ENCODE measurements at places on chromosomes 3 and 15. TPM values are rescaled to one million over a fixed set of nuclear protein-coding genes. Genes with fewer than 3 reads are reported as not detected.

DNA sequence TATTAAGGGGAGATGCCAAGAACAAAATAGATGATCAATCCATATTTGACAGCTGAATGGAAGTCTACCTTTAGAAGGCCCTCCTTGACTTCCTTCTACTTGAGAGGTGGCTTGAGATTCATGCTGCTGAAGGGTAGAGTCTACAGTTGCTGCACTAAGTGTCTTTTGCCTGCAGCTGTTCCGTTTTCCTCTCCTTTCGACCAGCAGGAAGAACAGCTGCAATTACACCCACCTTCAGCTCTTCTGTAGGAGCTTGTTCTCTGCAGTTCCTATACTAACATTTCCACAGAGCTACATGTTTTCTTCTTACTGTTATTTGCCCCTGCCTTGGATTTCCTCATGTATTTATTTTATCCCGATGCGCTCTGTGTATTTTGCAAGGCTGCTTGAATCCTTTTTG, 79.1 kb downstream of the ARRDC4 start:
- DNase-seq, result no peak

DNA sequence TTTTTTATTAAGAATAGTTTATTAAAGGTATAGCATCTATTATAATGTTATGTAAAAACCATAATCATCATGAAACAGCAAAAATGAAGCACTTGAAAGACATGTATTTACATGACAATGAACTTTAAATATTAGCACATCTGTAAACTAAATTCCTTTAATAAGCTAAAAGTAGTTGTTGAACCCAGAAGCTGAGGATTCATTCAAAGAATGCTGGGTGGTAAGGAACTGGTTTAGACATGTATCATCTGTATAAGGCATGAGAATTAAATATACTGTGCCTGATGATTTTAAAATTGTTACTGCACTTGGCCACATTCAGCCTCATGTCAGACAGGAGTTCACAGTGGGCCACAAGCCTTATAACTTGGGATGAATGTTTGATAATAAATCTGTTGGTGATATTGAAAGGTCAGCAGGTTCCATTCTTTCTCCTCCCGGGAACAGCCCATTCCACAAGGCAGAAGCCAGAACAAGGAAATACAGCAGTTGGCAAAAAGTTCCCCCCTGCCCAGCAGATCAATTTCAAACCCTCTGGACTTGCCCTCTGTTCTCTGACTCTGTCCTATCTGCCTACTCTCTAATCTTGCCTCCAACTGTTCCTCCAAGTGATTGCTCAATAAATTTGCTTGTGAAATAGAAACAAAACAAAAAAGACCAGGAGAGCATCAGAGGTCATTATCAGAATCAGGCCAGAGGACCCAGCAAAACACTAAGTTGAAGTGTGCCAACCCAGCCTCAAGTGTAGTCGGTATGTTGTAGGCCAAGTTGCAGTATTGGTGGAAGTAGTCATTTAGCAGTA, 49.8 kb upstream of the TEX264 start:
- no peak for DNase-seq

DNA sequence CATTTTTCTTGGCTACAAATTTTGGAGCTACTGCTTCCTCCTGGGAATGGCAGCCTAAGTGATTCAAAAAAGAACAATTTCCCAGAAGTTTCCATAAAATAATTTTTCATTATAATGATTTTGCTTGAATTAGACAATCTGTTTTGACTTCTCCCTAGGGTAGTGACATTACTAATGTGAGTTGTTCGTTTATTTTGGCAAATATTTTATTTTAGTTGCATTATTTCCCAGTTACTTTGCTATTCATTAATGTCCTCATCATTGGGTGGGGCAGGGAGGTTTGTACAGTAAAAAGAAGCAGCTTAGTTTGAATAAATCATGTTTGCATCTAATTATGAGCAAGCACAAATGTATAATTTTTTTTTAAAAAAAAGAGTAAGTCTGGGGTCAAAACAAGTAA, 686.6 kb downstream of the ROBO2 start:
- DNase-seq, result no peak

GRCh38 chr3:29718661-29719065, 437.8 kb downstream of the RBMS3 start:
- no peak for DNase-seq

- DNase-seq, result peak; percentile 68
Measured at GRCh38 chr15:33112541-33113105, 81.9 kb downstream of the FMN1 start.

- peak; percentile 49 for DNase-seq
Measured at GRCh38 chr3:119786409-119786808, 4.5 kb downstream of the NR1I2 start.

DNA sequence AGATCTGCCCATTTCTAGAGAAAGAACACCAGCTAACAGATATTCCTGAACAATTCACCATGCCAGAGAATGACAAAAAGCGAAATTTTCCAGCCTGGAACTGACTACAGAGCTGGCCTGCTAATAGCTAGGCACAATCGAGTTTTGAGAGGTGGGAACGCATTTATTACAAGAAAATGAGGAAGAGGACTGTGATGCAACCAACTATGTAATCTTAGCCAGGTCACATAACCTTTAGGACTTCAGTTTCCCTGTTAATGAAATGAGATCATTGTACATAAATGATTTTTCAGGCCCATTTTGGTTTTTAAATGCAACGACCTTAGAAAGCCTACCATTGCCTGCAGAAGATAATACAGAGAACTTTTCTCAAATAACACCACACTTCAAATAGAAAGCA, 72.1 kb upstream of the SETMAR start:
- DNase-seq, result no peak

Gene C3orf20
- total RNA-seq, result not detected

Gene CYP11A1
- total RNA-seq, result not detected

Gene SLC28A2
- not detected for total RNA-seq

Gene SLC24A5
- 423 TPM for total RNA-seq
